ENCODE measurements at places on chromosomes 13 and 19.
A peak's percentile ranks its signal among the peaks of the same experiment; 100 is the strongest.

- no peak for DNase-seq
Measured at GRCh38 chr13:105627270-105627669, 908.2 kb downstream of the EFNB2 start.

DNA sequence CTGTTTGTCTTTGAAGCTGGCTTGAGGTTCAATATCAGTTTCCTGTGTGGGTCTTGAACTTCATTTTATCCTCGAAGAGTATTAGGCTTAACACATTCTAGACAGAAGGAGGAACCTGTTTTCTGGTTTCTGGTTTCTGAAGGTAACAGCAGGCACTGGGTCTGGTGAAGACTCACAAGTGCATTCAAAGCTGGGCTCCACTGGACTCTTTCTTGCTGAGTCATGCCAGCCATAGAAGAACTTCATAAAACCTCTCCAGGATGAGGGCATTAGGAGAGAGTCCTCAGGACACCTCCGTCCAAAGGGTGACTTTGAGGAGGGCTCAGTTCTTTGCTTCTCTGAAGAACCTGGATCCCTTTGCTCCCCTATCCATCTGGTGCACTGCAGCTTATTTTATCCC, 668.6 kb upstream of the SLC10A2 start:
- DNase-seq: peak; percentile 29

- no peak for DNase-seq
Measured at GRCh38 chr13:39516096-39516495, 86.9 kb downstream of the LHFPL6 start.

DNA sequence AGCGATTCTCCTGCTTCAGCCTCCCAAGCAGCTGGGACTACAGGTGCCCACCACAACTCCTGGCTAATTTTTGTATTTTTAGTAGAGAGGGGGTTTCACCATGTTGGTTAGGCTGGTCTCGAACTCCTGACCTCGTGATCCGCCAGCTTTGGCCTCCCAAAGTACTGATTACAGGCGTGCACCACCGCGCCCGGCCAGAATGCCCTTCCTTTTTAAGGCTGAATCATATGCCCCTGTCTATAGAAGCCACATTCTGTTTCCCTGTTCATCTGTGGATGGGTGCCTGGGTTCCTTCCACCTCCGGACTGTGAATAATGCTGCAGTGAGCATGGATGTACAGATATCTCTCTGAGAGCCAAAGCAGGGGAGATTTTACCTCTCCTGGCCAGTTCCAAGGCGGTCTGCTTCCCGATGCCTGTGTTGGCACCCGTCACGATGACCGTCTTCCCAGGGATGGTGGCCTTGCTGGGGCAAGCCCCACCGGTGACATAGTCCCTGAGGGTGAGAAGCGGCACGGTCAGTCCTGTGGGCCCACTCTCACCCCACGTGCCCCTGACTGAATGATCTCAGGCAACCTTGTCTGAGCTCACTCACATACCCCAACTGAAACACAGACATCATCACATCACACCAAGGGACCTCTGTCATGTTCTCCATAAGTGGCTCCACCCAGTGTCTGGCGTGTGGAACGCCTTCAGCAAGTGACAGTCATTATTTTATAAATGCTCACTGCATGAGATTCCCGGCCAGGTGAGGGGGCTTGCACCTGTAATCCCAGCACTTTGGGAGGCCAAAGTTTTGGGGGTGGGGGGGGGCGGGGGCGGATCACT, 4.0 kb downstream of the RDH13 start:
- DNase-seq: peak; percentile 67

DNA sequence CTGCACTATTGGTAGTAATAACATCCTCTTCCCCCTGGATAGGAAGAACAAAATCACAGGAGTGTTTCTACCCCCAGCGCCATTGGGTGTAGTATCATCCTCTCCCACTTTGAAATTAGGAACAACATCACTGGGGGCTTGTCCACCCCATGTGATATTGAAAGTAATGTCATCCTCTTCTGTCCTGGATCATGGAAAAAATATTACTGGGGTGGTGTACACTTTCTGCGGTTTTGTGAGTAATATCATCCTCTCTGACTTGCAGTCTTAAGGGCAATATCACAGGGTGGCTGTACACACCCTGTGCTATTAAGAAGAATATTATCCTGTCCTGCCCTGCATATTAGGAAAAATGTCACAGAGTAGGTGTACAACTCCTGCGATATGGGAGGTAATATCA, 4.9 kb upstream of the RGCC start:
- DNase-seq: no peak

- no peak for DNase-seq
Measured at GRCh38 chr13:98214008-98214643, 37.1 kb upstream of the RNF113B start.

- no peak for DNase-seq
Measured at GRCh38 chr13:29922896-29923295, 72.5 kb upstream of the UBL3 start.

DNA sequence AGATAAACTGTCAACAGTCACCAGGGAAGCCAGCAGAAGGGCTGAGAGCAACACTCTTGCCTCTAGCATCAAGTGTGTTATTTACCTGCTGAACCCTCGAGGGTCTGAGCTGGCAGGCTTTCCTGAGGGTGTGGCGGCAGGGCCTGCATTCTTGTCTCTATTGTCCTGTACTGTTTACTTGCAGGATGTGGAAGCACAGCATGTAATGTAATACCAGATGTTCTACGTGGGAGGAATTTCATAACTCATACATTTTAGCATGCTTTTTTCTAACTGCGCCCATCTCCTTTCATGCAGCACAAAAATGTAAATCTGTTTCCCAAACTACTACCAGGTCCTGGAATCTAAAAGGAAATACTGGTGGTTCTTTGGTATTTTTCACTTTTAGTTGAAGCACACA, 153.1 kb downstream of the RGCC start:
- no peak for DNase-seq

DNA sequence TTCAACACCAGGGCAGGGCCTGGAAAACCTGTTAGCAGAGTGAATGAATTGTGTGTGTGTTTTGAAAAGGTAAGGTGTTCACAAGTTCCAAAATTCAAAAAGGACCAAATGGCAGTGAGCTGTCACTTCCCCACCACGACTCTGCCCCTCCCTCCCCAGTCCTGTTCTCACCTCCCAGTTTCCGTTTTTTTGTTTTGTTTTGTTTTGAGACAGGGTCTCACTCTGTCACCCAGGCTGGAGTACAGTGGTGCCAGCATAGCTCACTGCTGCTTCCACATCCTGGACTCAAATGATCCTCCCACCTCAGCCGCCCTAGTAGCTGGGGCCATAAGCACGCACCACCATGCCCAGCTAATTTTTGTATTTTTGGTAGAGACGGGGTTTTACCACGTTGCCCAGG, 20.3 kb upstream of the BCL3 start:
- DNase-seq: no peak

DNA sequence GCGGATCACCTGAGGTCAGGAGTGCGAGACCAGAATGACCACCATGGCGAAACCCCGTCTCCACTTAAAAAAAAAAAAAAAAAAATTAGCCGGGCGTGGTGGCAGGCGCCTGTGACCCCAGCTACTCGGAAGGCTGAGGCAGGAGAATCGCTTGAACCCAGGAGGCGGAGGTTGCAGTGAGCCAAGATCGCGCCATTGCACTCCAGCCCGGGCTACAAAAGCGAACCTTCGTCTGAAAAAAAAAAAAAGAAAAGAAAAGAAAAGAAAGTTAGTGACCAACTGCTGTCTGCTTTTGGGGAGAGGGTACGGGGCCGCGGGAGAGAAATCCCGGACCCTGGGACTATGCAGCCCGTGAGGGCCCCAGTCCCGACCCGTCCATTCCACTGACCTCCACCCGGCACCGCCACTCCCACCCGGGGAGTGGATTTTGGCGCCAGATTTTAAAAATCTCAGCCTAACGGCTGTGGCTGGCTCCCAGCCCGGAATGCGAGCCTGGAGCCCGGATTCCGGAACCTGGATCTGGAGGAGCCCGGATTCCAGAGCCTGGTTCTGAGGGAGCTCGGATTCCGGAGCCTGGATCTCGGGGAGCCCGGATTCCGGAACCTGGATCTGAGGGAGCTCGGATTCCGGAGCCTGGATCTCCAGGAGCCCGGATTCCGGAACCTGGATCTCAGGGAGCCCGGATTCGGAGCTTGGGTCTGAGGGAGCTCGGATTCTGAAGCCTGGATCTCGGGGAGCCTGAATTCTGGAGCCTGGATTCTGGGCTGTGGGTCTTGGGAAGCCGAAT, 6.1 kb upstream of the LMNB2 start:
- DNase-seq: no peak

DNA sequence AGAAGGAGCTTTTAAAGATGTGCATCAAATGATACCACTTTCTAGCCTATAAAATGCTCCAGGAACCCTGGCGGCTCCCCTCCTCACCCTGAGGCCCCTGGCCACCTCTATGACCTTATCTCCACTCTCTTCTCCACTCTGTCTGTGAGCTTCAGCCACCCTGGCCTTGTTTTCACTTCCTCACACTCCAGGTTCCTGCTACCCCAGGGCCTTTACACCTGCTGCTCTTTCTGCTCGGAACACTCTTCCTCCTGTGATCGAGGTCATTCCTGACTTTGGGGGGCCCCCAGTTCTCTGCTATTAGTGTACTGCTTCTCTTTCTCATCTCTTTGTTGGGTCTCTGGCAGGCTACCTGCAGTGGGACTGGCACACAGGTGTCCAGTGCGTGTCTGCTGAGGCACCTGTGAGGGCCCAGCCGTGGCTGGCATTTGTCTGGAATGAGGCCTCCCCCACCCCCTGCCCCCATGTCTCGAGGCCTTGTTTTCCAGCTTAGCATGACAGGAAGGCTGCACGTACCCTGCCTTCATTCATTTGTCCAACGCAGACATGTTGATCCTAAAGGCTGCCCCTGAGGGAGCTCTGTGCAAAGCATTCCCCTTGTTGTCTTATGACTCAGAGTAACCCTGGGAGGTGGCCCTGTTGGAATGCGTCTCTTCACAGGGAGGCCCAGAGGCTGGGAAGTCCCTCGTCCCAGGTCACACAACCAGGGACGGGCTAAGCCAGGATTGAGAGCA, 2.3 kb downstream of the DDA1 start:
- DNase-seq: no peak

DNA sequence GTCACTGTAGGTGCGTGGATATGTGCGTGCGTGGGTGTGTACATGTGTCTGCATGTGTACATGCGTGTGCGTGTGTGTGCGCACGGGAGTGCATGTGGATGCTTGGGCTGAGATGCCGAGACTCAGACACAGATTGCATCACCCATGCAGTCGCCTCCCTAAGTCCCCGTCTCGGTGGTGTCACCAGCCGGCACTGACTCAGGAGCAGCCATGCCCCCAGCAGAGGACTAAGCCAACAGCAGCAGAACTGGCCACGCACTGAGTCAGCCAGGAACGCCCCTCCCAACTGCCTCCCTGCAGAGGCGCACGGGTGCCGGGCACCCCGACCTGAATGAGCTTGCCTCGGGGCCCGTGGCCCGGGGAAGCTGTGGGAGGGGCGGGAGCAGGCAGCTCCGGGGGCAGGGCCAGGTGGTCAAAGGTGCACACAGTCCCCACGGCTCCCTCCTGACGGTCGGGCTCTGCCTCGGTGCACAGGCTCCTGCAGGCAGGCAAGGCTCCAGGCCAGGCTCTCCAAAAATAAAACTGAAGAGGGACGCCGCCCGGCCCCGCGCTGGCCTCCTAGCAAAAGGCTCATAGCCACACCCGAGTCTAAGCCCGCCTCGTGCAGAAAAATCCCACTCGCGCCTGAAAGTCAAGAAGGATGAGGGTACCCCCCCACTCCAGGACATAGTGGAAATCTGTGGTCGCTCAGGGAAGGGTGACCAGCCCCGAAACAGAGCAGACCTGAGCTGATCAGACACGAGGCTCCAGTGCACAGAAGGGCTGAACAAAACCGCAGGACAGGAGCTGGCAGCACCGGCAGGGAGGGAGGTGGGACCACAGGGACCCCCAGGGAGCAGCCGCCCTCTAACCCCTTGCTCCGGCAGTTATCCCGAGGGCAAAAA, 49.2 kb downstream of the GADD45B start:
- DNase-seq: no peak

DNA sequence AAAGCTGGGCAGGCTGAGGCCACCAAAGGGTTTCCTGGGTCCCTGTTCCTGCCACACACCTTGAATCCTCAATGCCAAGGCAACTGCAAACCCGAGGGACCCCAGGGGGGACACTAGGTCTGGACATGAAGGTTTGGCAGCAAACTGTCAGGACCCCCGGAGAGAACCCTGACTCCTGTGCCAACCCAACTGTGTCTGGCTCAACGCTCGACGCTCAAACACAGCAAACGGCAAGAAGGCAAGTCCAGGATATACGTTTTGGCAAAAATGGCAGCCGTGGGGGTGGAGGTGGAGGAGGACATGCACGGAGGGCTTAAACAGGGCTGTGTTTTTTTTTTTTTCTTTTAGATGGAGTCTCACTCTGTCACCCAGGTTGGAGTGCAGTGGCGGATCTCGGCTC, 73.0 kb downstream of the GADD45B start:
- no peak for DNase-seq

- no peak for DNase-seq
Measured at GRCh38 chr13:113879494-113880360, 15.9 kb upstream of the GAS6 start.

GRCh38 chr19:6767081-6767356, 216 bp downstream of the SH2D3A start:
- peak; percentile 55 for DNase-seq

GRCh38 chr19:6568010-6568526, 22.9 kb downstream of the CD70 start:
- DNase-seq: no peak

DNA sequence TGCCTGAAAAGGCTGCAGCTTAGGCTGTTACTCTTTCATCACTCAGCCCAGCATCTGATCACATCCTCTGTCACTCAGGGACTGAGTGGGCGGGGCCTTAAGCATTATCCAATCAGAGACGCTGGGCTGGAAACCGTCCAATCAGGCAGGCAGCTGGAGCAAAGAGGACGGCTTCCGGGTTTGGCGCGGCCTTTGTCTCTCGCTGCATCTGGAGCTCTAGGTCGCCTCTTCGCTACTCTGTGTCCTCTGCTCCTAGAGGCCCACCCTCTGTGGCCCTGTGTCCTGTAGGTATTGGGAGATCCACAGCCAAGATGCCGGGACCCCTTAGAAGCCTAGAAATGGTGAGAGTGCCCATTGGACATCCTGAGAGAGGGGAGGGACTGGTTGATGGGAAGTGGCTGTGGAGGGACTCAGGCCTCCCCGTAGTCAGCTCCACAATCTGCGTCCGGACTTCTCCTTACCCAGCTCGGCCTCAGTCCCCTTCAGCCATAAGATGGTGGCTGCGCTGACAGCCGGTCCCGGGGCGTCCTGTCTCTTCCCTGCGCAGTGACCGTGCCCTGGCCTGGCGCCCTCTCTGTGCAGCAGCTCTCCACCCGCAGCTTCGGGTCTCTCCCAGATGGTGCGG, at the start of gene ZNF486:
Gene ZNF486 (plus strand): TSS at position 195 of the 625 bp plus-strand sequence. CDS start 117 bp downstream, at position 312.
- peak; percentile 95 for DNase-seq

DNA sequence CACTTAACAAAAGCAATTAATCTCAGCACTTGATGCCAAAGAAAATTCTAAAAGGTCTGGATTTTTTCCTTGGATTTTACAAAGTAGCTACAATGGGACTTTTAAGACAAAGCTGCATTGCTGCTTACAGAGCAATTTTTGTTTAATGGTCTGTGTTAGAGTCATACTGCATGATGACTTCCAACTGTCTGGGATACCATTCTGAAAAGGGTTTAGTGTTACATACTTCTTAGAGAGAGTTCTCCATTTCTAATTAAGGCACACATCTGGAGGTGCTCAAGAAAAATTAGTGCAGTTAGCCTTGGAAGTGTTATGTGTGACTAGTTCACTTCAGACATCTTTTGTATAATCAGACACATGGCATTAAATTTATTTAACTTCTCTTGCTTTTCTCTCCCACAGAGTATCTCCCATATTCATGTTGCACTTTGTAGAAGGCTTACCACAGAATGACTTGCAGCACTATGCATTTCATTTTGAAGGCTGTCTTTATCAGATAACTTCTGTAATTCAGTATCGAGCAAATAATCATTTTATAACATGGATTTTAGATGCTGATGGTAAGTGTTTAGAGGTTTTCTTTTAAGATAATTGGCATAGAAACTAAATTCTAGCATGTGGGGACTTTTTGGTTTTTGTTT, 35.1 kb downstream of the USPL1 start:
- peak; percentile 66 for DNase-seq
